Activated CD4-positive, CD25-positive, alpha-beta regulatory T cell treated with anti-CD3 and anti-CD28 coated beads, Interleukin-2, amount 50 U/mL, for 72 hours (primary cell): ENCODE measurements at places on chromosomes 2 and 18.

GRCh38 chr18:39845631-39846030, 2109.4 kb upstream of the PIK3C3 start:
- no peak for DNase-seq

DNA sequence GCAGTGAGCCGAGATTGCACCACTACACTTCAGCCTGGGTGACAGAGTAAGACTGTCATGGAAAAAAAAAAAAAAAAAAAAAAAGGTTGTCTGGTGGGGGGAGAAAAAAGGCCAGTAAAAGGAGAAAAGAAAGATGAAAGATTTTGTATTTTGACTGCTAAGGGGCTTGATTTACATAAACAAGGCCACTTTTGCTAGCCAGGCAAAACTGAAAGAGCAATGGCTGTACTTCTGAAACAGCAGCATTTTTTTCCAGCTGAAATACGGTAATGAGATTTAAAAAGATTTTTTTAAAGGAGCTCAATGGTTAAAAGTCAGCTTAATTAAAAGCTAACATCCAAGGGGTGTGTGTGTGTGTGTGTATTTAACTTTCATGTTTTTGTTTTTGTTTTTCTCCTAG, 11.3 kb upstream of the OXER1 start:
- no peak for DNase-seq

DNA sequence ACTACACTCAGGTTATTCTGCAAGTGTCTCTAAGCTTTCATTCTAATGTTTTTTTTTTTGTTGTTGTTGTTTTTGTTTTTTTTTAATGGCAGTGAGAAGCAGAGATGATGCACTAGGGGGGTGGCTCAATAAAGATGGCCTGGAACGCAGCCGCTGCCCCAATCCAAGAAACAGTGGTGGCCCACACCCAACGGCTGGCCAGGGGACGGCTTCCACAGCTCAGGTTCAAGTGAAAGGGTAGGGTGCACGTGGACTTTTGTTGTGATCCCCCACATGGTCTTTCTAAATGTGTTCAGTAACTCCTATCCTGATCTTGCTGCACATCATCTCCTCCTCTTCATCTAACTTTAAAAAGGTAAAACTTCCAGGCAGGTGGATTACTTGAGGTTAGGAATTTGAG, 190.1 kb downstream of the NDUFA10 start:
- DNase-seq = peak; percentile 6

DNA sequence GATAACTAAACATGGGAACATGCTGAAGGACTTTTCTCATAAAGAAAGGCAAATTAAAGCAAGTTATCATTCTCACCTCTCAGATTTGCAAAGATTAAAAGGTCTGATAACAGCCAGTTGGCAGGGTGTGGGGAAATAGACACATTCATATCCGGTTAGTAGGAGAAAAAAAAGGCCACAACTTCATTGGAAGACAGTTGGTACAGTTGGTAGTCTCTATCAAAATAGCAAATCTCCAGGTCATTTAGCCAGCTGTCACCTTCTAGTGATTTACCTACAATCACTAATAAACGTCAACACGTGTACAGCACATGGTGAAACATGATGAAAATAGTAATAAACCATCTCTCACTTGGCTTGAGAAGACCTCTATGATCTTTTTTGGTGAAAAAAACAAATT, 16.6 kb downstream of the INPP5D start:
- no peak for DNase-seq

- DNase-seq = no peak
These were observed 75.5 kb downstream of the TRABD2A start for GRCh38 chr2:84805250-84805958.

DNA sequence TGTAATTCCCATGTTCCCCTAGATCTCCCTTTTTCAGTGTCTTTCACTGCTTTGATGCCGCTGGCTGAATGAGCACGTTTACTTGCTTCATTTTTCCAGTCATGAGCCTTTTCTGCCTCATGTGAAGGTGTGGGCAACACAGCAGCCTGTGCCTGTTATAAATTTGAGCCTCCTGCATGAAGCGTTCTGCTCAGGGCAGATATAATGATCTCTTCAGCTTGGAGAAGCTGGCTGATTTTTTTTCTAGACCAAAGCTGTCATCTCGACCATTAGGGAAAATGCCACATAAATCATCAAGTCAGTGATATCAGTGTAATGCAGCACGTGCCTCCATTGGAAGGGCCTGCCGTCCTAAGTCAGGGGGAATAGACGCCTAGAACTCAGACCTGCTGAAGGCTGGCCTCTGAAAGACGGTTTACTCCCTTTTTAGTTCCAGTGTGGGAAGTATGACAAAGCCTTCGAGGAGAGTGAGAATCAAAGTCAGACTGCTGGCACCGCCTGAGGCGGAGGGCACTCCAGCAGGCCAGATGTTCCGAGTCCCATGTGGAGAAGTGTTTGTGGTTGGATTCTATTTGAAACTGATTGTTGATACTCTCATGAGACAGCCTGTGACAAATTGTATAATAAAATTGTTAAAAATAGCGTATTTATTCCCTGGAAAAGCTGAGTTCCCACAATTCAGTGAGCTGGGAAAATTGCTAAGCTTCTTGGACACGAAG, 196.5 kb downstream of the MYO1B start:
- no peak for DNase-seq

- DNase-seq = no peak
These were observed 139.7 kb downstream of the ROCK1 start for GRCh38 chr18:20971886-20972267.

DNA sequence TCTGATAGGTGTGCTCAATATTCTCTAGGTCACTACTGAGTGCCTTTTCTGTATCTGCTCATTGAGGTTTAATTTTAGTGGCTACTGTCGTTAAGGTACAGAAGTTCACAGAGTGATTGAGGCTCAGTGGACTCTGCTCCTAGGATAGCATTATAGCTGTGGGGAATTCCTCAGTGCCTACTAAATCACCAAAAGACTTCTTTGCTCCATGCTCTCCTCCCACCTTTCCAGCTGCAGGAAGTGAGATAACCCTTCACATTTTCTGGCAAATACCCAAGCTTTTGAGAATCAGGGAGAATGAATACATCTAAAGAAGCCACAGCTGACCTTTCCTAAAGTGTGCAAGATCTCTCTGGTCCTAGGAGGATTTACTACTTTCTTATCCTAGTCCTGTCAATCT, 95.2 kb upstream of the FSIP2 start:
- DNase-seq = no peak

- DNase-seq = no peak
These were observed 93.1 kb downstream of the INPP5D start for GRCh38 chr2:233153146-233153798.

- DNase-seq = no peak
These were observed 19.1 kb downstream of the LIMS1 start for GRCh38 chr2:108553209-108553919.

GRCh38 chr18:70382017-70382416, 93.2 kb downstream of the SOCS6 start:
- no peak for DNase-seq

DNA sequence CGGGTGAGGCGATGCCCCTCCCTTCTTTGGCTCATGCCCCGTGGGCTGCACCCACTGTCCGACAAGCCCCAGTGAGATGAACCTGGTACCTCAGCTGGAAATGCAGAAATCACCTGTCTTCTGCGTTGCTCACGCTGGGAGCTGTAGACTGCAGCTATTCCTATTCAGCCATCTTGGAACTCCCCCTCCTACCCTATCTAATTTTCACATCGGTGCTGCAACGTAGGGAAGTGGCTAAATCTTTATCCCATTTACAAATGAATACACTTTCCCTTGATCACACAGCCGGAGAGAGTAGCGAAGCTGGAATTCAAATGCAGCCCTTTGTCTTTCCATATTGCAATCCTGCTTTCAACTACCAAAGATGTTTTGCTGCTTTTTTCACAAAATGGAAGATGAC, 1.4 kb upstream of the TMEM247 start:
- no peak for DNase-seq

DNA sequence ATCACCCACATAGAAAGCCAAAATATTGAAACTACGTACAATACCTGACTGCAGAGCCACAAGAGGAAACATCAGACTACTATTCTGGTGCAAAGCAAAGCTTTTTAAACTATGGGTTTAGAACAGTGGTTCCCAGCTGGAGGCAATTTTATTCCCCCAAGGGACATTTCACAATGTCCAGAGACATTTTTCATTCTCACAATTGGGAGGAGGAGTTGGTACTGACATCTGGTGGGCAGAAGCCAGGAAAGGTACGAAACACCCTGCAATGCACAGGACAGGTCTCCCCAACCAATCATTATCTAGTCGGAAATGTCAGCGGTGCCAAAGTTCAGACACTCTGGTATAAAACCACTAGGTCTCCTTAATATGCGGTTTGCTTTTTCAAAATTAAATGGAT, 88.4 kb upstream of the ARL5A start:
- DNase-seq = no peak

- no peak for DNase-seq
These were observed 844.6 kb upstream of the ID2 start for GRCh38 chr2:7837237-7837760.

- no peak for DNase-seq
These were observed 17.8 kb downstream of the SMAD7 start for GRCh38 chr18:48932822-48933510.
